Hepatocyte (in vitro differentiated cells): ENCODE measurements at places on chromosomes 2 and 18. TPM values are rescaled to one million over a fixed set of nuclear protein-coding genes. Genes with fewer than 3 reads are reported as not detected.

PRKD3 gene
- 35.9 and 36.4 TPM in 2 replicates for total RNA-seq

HNMT gene
- 26.3 and 39.7 TPM in 2 replicates for total RNA-seq

LRRC30 gene
- total RNA-seq: not detected in 2 replicates

PRSS56 gene
- total RNA-seq: not detected in 2 replicates

REG1B gene
- total RNA-seq: not detected in 2 replicates

DNA sequence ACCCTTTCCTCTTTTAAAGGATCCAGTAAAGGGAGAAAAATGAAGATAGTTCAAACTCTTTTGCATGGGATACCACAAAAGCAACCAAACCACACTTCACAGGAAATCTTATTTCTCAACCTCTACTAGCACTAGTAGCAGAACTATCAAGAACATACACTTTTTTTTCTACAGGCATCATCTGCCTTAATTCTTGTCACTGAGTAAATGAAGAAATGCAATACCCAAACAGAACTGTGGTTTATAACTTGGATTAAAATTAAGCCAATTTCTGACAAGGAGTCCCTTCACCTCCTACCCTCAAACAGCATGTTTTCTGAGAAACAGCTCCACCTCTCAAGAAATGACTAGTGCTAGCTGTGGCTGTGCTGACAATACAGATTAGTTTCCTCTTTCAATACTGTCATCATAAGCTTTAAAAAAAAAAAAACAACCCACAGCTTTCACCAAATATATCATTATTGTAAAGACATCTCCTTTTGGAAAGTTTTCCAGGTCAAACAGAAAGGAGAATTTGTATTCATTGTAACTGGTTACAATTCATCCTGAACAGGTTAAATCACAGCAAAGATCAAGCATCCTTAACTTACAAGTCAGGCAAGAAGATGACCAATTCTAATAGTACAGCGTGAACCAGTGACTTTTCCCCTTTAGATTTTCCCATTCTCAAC is 44.4 kb downstream of the PTPN2 start:
- peaks cover 31% of the 10 kb centered on the region for H3K4me1 ChIP-seq
- no peaks in the 10 kb centered on the region for H3K36me3 ChIP-seq
- no peak overlapping the region for H3K4me3 ChIP-seq
- peak overlapping the region; percentile 85 for H3K27ac ChIP-seq
- no peak for DNase-seq

- no peaks in the 10 kb centered on the region for H3K4me1 ChIP-seq
- DNase-seq: no peak
- H3K27ac ChIP-seq: no peak overlapping the region
- H3K4me3 ChIP-seq: no peak overlapping the region
- no peaks in the 10 kb centered on the region for H3K36me3 ChIP-seq
Measured at GRCh38 chr18:78542204-78542603, 437.4 kb upstream of the SALL3 start.

GRCh38 chr2:146801886-146802285 is 1042.9 kb upstream of the ACVR2A start:
- no peak overlapping the region for H3K4me3 ChIP-seq
- H3K4me1 ChIP-seq: no peaks in the 10 kb centered on the region

DNA sequence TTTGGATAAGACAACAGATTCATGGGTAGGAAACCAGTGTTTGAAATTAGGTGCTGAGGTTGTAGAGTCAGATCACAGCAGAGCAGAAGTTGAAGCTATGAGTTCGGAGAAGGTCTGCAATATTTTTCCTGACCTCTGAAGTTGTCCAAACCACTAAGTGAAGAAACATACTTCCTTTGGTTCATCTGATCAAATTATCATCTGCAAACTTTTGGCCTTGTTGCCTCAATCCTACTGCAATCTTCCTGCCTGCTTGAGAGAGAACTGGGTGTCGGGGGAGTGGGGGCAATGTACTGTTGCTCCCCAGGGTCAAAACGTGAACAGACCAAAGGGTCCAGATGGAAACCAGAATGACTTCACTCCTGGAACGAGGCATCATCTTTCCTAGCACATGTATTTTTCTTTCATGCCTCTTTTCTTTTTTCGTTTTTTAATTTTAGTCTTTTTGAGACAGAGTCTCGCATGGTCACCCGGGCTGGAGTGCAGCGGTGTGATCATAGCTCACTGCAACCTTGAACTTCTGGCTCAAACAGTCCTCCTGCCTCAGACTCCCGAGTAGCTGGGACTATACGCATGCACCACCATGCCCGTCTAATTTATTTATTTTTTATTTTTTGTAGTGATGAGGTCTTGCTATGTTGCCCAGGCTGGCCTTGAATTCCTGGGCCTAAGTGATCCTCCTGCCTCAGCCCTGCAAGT is 42.7 kb downstream of the RAB31 start:
- H3K36me3 ChIP-seq: no peaks in the 10 kb centered on the region
- no peak overlapping the region for H3K4me3 ChIP-seq
- no peak overlapping the region for H3K27ac ChIP-seq
- no peaks in the 10 kb centered on the region for H3K27me3 ChIP-seq
- DNase-seq: no peak

DNA sequence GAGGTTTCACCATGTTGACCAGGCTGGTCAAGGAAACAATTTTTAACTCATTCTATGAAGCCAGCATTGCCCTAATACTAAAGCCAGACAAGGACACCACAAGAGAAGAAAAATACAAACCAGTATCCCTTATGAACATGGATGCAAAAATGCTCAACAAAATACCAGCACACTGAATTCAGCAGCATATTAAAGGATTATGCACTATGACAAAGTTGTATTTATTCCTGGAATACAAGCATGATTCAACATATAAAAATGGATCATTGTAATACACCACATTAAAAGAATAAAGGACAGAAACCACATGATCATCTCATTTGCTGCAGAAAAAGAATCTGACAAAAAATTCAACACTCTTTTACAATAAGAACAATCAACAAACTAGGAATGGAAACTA is 138.7 kb downstream of the RAB3GAP1 start:
- H3K36me3 ChIP-seq: no peaks in the 10 kb centered on the region
- DNase-seq: no peak
- H3K27ac ChIP-seq: no peak overlapping the region
- no peaks in the 10 kb centered on the region for H3K27me3 ChIP-seq

GRCh38 chr18:45657357-45658335 is 42.4 kb downstream of the SLC14A2 start:
- no peaks in the 10 kb centered on the region for H3K4me1 ChIP-seq
- no peaks in the 10 kb centered on the region for H3K27me3 ChIP-seq
- DNase-seq: no peak
- H3K36me3 ChIP-seq: no peaks in the 10 kb centered on the region
- no peak overlapping the region for H3K4me3 ChIP-seq
- H3K27ac ChIP-seq: no peak overlapping the region

GRCh38 chr2:57908736-57909161 is 137.9 kb upstream of the VRK2 start:
- no peak overlapping the region for H3K27ac ChIP-seq
- no peak overlapping the region for H3K4me3 ChIP-seq
- no peaks in the 10 kb centered on the region for H3K4me1 ChIP-seq
- H3K27me3 ChIP-seq: no peaks in the 10 kb centered on the region
- H3K36me3 ChIP-seq: no peaks in the 10 kb centered on the region
